ENCODE measurements at places on chromosomes 4 and X.

GRCh38 chr4:94654714-94655113, 103.0 kb upstream of the BMPR1B start:
- DNase-seq, result no peak

DNA sequence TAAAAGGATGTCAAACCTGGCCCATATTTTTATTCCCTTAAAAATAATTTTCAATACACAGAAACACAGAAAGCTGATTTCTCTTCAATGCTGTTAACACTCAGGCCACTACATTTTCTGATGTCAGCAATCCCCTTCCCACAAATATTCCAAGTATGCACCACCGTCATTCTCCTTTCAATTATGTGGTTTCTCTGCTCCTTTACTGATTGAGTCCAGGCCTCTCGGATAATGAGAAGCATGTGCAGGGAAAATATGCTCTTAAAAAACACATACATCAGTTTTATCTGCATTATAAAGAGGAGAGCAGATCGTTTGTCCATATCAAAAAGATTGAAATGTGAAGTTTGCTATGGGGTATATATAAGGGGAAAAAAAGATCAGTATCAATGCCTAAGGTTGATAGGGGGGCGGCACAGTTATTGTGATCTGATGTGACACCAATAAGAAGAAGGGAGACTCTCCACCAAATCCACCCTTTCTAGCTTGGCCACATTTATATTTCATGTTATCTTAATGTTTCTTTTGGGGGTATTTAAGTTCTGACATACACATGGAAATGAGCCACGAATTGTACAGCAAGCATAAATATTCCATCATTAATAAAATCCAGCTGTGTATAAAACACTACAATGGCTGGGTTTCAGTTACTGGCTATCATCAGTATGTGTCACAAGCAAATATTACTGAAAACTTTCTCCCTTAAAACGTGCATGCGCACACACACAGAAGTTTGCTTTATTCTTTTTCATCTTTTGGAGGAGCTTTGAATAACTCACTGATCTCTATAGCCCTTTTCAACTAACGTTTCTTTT, 6.4 kb downstream of the AMOT start:
- DNase-seq, result peak; percentile 43

DNA sequence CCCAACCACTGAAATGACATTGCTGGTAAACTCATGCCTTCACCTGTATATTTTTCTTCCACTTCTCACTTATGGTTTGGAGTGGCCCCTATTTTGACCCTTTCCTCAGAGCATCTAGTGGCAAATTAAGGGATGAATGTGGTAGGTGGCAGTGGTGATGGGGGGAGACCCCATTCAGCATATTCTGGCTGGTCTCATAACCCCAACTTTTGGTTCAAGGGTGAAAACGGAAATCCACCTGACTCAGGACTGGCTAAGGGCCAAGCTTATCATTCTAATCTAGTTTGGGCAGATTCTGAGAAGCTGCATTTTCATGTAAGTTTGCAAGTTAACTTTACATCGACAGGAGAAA, 47.0 kb upstream of the NSUN7 start:
- no peak for DNase-seq

- DNase-seq, result no peak
These were observed 1.4 kb upstream of the RHOH start for GRCh38 chr4:40195182-40196177.

GRCh38 chr4:71941001-71941400, 90.8 kb upstream of the NPFFR2 start:
- no peak for DNase-seq

- no peak for DNase-seq
These were observed 130.6 kb upstream of the PITX2 start for GRCh38 chr4:110753466-110753865.
